ENCODE measurements at places on chromosomes 2 and 18.

GRCh38 chr2:148592791-148593190 lies 51.8 kb upstream of the EPC2 start:
- DNase-seq: no peak

DNA sequence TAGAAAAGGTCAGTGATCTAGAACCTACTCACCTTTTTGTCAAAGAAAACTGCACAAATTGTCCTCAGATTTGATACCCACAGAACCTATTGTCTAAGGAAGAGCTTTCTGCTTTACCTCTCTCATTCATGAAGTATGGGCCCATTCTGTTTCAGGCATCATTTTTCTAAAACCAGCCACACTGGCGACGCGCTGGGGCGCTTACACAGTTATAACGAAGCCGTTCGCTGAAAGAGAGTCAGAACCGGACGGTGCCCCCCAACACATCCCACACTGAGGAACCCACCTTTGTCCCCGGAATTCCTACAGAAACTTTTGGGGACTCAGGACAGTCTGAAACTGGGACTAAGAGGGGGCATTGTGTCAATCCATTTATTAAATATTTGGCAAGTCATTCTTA lies 206.3 kb upstream of the HAAO start:
- DNase-seq: no peak

- no peak for DNase-seq
Measured at GRCh38 chr18:57747809-57748680, 55.1 kb downstream of the ATP8B1 start.

GRCh38 chr2:148526509-148527346 lies 117.8 kb upstream of the EPC2 start:
- no peak for DNase-seq

DNA sequence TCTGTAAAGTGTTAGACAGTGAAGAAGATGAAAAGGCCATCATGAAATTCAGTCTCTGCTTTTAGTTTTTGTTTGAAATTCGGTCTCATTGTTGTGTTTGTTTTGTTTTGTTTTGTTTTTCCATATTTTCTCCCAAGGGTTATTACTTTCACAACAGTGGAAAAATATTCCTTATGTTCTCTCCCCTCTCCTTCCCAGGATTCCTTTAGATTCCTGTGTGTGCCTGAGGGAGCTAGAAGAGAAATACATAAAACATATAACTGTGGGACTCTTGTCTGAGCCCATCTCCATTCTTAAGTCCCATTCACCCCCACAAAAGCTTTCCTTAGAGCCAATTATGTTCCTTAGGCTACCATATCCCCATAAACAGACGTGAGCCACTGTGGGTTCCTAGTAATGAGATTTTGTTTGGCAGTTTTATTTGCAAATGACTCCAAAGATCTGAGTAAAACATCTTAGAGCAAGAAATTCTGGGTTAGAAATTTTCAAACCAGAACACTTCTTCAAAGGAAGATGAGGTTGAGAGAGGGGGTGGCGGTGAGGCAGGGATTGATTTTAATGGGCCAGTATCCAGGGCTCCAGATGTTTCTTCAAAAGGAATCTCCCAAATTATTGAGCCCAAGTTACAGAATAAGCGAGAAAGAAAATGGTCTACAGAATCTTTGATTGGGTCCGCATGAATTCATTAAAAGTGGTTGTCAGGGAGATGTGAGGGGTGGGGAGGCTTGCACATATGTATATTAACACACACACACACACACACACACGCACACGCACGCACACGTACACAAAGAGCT lies 157.8 kb upstream of the TNP1 start:
- DNase-seq: no peak

- peak; percentile 70 for DNase-seq
Measured at GRCh38 chr2:232327105-232328031, 51.2 kb upstream of the ALPP start.

DNA sequence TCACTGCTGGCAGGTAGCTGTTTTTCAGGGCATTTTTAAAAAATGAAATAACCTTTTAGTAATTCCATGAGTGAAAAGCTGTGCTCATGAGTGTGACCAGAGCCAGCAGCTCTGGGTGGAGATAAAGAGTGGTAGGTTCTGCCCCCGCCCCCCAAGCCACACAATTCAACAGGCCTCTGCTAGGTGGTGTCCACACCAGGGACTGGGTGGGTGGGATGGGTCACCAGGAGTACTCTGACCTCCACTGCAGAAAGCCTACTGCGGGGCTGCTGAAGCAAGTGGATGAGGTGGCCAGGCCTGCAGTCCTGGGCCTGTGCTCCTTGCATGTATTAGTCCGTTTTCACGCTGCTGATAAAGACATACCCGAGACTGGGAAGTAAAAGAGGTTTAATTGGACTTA lies 15.3 kb downstream of the PARD6G start:
- no peak for DNase-seq

GRCh38 chr18:199214-199613 lies 40.9 kb downstream of the USP14 start:
- DNase-seq: no peak

- DNase-seq: peak; percentile 11
Measured at GRCh38 chr2:185628985-185629384, 109.6 kb upstream of the FSIP2 start.

GRCh38 chr2:55775828-55776227 lies 82.2 kb upstream of the PNPT1 start:
- DNase-seq: no peak

GRCh38 chr2:144454466-144455287 lies 65.2 kb downstream of the ZEB2 start:
- DNase-seq: no peak

DNA sequence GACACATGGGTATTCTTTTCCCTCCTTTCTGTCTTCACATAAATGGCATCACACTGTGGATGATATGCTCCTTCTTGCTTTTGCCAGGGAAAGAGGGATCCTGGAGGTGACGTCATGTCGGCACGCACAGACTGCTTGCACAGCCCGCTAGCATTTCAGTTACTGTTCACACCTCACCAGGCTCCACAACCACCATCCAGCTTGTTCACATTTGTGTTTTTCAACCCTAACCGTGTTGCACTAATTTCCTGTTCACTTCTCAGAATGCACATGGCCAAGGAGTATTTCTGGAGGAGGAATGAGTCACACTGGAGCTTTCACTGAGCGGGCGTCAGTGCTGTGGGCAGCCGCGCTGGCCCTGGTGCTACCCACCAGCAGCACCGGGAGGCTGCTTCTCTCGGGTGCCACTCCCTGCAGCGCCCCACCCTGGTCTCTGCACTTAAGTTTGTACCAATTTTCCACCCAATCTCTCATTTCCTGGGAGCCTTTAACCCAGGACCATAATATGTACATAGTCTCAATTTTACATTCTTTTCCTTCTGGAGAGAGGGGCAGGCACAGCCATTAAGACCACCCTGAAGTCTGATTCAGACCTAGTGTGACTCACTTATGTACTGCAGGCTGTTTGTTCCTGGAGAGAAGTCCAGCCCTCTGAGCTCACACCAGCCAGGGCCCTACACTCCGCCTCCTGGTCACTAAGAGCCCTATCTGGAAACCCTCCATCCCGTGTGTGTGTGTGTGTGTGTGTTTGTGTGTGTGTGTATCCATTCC lies 65.1 kb downstream of the MBP start:
- DNase-seq: peak; percentile 80

- no peak for DNase-seq
Measured at GRCh38 chr18:3163968-3164367, 55.8 kb downstream of the MYOM1 start.
